Gastrocnemius medialis (tissue), 4 donors: ENCODE measurements at places on chromosomes 16 and 17. TPM values are rescaled to one million over a fixed set of nuclear protein-coding genes. Genes with fewer than 3 reads are reported as not detected.
A peak's percentile ranks its signal among the peaks of the same experiment; 100 is the strongest.

DNA sequence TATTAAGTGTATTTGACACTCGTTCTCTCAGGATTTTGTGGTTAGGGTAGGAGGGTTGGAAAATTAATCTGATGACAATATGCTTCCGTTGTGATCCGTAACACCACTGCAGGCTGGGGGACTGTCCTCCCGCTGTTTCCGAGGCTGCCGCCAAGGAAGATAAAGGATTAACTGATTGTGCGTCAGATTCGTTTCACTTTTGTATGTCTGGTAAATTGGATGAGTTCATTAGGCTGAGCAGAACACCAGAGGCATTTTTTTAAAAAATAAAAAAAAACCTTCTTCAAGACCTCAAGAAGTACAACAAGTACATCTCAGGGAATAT is 486.7 kb upstream of the SALL1 start:
- DNase-seq: no peak

The CHST5 gene
- total RNA-seq: 0.12 TPM

DNA sequence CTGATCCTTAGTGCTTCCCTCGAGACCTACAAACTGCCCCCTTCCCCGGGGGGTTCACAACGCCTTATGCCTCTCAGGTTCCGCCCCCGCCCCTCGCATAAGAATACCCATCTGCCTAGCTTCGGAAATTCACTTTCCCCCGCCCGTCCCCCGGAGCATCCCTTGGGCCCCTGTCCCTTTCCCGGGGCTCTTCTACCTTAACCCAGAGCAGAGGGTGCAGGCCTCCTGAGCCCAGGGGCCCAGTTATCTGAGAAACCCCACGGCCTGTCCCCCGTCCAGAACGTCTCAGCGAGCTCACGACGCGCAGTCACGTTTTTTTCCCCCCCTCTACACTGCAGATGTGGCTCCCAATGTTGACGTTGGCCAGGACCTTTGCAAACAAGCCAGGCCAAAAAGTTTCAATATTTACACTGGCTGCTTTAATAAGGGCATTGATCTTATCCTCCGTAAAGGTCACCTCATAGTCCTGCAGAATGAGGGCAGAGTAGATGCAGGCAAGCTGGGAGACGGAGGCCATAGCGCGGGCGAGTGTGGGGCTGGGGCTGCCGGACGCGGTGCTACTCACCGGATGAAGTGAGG is 1.4 kb upstream of the NBR1 start:
- DNase-seq: peak; percentile 19

DNA sequence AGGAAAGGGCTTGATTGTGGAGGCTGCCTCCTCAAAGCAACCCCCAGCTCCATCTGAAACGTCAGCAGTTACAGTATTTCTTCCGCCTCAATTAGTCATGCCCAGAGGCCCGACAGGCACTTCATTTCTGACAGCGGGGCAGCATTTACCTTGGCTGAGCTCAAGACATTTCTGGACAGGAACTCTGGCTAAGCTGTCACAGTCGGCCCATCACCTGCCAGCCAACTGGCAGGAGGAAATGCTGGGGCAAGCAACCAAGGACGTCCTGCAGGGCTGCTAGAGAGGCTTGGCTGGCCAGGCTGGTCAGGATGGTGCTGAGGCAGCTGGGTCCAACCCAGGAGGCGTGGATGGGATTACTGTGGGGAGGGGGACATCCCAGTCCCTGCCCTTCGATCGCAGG is 27.8 kb downstream of the PLXDC1 start:
- peak; percentile 35 for DNase-seq

The HOXB13 gene
- total RNA-seq: not detected

The SYCE1L gene
- not detected for total RNA-seq

- no peak for DNase-seq
Observed at GRCh38 chr17:34843682-34844081, 117.6 kb downstream of the CCT6B start.

DNA sequence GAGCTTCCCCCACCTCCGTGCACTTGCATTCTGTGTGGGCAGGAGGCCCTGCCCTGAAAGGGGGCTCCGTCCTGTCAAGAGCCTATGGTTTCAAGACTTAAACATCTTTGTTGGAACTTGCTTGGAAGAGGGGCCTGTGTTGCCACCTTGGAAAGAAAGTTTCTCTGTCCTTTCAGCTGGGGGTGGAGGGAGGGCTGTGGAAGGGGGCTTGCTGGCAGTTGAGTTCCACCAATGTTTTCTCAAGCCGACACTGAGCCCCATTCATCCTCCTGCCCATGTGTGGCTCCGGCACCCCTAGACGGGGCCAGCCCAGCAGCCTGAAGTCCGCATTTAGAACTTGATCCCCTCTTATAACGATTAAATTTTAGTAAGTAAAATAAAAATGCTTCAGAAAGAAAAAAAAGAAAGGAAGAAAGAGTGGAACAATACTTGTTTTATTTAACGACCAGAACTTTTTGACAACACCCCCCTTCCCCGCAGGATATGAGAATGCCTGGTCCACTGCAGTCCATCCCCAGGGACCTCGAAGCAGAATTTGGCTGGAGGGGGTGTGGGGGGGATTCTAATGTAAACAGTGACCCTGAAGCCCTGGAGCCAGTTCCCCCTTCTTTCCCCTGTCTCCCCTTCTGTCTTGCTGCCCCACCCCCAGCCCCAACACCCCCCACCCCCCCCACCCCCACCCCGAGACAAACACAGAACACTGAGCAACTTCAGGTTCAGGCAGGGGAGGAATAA is 26.9 kb upstream of the CLEC18A start:
- DNase-seq: no peak

The LRRC75A gene
- 0.80 TPM for total RNA-seq

DNA sequence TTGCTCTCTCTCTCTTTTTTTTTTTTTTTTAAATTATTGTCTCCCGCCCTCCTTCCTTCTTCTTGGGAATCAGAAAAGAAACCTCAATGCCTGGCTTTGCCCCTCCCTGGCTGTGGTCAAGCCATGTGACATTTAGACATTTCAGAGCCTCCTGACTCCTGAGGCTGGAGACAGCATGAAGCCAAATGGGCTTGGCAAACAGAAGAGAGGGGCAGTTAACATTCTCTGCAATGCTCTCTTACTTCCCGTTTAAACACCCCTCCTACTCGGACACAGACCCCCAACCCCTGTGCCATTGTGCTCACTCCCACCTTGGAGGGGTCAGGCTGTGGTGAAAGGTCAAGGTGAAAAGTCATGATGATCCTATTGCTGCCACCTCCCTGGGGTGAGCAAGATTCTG is 14.7 kb upstream of the MEOX1 start:
- no peak for DNase-seq

DNA sequence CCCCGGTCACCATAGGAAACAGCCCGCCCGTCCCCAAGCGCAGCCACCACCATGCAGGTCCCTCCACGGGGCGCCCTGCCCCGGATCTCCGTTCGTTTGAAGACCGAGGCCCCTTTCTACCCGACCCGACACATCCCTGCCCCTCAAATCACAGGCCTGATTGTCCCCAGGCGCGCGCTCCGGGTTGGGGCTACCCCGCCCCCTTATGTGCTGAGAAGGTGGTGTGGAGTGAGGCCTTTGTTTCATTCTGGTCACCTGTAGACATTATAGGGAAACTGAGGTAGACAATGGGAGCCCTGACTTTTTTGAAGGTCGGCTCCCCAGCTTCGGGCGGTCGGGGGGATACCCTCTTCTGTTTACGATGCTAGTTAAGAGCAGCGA is 763 bp upstream of the ACTG1 start:
- DNase-seq: peak; percentile 40

DNA sequence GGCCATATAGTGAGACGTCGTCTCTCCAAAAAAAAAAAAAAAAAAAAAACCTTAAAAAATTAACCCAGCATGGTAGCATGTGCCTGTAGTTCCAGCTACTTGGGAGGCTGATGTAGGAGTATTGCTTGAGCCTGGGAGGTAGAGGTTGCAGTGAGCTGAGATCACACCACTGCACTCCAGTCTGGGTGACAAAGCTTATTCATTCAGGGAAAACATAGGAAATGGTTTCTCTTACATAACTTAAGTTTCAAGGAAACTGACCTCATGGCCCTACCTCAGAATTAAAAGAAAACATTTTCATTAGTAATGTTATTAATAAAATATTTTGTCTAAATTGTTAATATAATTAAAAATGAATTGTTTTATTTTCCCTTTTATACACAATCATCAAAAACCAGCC is 31.4 kb downstream of the COG1 start:
- no peak for DNase-seq

- no peak for DNase-seq
Observed at GRCh38 chr16:15605839-15606517, 37.0 kb downstream of the MARF1 start.

The GNGT2 gene
- total RNA-seq: not detected

- DNase-seq: no peak
Observed at GRCh38 chr17:53749178-53749577, 73.5 kb upstream of the KIF2B start.

DNA sequence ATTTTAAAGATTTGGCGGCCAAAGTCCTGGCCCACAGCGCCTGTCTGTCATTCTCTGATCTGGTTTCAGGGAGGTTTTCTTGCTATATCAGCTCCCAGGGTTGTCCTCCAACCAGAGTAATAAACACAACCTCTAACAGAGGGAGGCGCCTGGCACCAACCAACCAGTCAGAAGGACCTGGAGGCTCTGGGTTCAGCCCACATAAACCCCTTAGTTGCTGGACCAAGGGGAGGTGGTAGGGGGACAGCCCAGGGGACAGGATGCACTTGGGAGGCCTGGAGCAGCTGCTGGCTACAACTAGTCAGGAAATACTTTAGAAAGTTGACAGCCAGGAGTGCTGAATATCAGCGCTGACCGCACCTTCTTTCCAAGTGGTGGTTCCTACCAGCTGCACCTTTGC is 41.7 kb upstream of the CDRT4 start:
- no peak for DNase-seq

The ANKS4B gene
- total RNA-seq: 0.04 TPM

DNA sequence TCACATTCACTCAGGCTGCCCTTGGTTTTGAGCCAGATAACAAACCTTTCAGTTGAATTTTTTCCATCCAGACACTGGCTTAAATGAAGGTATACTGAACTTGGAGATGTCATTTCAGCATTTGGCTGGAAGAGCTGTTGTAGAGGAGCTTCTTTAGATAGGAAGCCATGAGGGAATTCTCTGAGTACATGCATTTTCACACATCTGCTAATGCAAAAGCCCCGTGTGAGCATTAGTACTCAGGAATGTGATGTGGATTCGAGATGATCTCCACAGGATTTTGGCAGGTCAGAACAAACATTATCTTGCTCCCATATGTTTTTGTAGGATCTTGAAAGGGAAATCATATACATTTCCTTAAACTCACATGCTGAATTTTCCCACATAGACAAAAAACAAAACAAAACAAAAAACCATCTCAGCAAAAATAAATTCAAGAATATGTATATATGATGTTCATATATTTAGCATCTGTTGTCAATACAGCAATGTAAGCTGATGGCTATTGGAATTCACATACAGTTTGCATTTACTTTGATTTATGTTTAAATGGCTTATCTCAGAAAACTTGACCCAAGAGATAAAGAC is 277.2 kb upstream of the TBX2 start:
- no peak for DNase-seq

The SDR42E2 gene
- not detected for total RNA-seq

The ROGDI gene
- total RNA-seq: 29.5 TPM

The TEPSIN gene
- 19.5 TPM for total RNA-seq

The PRAC1 gene
- not detected for total RNA-seq

DNA sequence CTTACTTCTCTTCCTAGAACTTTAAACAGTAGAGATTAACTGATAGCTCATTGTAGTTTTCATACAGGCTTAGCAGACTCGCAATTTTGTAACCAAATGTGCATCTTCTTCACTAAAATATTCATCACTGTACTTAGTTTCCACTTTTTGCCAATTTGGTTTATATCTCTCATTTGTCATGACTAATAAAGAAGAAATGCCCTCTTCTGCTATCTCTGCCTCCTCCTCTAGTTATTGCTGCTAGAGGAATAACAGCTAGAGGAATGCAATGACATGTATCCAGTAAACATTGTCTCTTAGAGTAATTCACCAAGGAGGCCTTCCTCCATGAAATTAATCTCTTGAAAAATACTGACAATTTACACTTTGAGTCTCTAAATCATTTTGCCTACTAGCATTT is 115.5 kb upstream of the COX10 start:
- no peak for DNase-seq

GRCh38 chr17:12851901-12852435 is 62.7 kb downstream of the ARHGAP44 start:
- no peak for DNase-seq

The C16orf74 gene
- total RNA-seq: not detected

The ATP2A1 gene
- 710 TPM for total RNA-seq

DNA sequence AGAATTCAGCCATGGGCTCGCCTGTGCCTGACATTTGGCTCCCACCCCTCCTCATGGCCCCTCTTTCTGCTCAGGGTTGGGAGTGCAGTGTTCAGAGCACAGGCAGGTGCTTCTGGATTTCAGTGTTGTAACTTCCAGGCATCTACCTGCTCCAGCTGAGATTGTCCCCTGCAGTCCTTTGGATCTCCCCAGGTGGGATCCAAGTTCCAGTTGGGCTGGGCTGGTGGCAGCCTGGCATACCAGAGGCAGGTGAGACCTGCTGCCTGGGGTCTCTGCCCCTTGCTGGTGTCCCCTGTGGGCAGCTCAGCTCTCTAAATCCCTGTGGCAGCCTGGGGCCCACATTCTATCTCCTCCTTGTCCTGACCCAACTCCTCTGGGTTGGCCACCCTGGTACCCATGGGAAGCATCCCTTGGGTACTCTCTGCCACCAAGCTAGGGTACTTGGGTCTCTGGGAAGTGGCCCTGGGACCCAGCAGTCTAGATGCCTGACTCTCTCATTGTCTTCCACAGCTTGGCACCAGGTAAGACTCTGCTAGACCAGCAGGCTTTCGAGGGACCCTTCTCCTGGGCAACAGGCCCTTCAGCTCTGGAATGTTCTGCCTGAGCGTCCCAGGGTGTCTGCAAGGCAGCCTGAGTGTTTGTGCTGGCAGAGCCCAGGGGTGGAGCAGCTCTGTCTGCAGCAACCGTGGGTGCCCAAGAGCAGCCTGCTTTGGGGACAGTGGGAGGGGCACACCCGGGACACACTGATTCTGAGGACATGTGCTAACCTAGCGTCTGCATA is 42.5 kb downstream of the DNAH17 start:
- no peak for DNase-seq

The STAT3 gene
- total RNA-seq: 203 TPM

The SRR gene
- total RNA-seq: 3.0 TPM

The ASPA gene
- 1.7 TPM for total RNA-seq

- no peak for DNase-seq
Observed at GRCh38 chr17:22171631-22172030, 479.3 kb downstream of the KCNJ18 start.
